ENCODE measurements at places on chromosomes 1 and 21.

DNA sequence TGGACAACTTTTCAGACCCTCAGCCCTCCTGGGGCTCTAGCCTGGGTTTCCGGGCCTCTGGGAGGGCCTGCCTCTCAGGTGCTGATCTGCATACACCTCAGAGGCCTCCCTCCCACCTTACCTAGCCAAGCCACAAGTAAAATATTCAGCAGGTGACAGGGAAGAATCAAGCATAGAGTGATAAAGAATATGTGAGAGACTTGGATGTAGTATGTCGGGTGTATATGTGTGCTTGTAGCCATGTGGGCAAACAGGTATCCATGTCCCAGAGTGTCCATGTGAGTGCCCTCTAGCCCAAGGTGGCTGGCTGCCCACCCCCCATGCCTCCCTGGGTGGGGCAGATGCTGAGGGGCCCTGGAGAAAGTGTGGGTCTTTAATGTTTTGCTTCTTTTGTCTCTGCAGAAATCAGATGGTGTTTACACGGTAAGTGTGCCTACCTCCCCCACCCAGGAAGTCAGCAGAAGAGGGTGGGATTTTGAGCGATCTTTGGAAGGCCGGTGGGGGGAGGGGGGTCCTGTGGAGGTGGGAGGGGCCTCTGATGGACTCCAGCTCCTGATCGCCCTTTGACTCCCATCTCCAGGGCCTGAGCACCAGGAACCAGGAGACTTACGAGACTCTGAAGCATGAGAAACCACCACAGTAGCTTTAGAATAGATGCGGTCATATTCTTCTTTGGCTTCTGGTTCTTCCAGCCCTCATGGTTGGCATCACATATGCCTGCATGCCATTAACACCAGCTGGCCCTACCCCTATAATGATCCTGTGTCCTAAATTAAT lies 3.4 kb downstream of the FCER1G start:
- no peak for DNase-seq

DNA sequence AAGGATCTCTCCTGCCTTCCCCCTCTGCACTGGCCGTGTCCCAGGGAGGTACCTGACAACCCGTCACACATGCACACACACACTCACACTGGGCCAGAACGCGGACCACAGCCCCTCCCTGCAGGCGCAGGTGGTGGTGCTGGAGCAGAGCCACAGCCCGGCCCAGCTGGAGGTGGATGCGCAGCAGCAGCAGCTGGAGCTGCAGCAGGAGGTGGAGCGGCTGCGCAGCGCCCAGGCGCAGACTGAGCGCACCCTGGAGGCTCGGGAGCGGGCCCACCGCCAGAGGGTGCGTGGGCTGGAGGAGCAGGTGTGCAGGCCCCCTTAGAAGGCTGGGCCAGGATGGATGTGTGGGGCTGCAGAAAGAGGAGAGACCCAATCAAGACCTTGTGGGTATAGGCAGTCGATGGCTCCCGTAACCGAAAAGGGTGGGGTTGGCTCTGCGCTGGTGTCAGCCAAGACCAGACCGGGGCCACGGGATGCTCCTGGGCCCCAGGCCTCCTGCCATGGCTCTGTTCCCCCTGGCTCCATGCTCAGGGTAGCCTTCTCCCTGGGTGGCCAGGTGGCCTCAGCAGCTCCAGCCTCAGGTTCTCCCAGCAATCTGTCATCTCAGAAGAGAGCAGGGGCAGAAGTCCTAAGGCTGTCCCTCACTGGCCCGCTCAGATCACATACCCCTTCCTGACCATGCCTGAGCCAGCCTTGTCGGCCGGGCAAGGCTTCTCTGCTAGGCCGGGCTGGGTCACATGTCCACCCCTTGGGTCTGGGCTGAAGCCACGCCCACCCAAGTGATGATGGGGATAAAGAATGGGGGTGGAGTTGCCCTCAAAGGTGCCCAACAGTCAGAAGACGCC lies 8.9 kb downstream of the MFAP2 start:
- DNase-seq = no peak

DNA sequence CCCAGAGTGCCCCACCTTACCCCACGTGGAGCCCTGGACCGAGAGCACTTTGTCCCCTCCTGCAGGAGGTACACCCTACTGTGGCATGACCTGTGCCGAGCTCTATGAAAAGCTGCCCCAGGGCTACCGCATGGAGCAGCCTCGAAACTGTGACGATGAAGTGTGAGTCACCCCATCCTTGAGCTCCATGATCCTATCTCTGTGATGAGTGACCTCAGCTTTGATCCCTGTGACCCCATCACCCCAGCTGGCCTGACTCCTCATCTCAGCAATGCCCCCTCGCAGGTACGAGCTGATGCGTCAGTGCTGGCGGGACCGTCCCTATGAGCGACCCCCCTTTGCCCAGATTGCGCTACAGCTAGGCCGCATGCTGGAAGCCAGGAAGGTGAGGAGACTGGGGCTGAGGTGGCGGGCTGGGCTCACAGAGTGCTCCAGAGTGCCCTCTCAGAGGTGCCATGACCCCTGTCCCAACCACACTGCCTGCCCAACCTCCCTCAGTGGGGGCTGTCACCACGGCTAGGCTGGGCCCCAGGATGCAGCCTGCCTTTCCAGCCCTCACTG lies 16.2 kb upstream of the MPL start:
- DNase-seq = no peak

- no peak for DNase-seq
These were observed 43.9 kb downstream of the SUSD4 start for GRCh38 chr1:223319905-223320580.

- peak; percentile 24 for DNase-seq
These were observed 137.8 kb downstream of the BARHL2 start for GRCh38 chr1:90579212-90579802.

GRCh38 chr1:47763591-47764171 lies 233.5 kb downstream of the TRABD2B start:
- DNase-seq = no peak

DNA sequence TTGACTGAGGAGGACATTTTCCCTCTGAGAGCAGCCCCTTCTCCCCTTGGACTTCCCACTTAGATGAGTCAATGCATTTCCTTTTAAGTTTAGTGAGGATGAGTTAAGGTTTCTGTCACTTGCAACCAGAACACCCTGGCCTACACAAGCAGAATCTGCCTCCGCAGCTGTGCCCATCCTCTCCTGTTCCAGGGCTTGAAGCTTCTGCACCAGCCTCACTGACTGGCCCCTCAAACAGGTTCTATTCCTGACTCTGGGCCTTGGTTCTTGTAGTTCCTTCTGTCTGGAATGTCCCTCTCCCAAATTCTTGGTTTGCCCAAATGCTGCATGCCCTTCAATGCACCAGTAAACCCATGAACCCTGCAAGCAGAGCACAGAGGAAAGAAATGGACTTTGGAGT lies 394.4 kb downstream of the PTPRU start:
- DNase-seq = no peak

DNA sequence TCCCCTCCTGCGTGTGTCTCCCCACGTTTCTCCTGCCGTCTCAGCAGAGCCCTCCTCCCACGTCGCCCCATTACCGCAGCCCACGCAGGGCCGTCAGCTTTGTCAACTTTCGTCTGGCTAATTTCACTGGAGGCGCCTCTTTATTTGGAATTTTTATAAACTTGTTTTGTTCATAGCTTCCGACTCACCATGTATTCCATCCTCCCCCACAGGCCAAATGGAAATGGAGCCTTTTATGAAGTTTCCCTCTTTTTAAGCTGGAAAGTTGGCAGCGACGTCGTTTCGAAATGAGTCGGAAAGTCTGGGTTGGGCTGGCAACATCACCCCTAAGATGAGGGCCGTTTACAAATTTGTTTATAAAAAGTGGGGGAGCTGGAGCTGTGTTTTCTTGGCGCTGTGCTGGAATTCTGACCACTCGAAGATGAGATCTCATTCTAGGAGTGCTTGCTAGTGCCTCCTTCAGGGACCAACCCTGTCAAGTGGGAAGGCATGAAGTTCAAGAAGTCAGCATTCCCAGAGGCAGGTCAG lies 23.7 kb upstream of the SLC45A1 start:
- no peak for DNase-seq

GRCh38 chr1:43337588-43337987 lies at the start of gene MPL:
Gene MPL, plus strand, starts transcription at chr1:43337818. Its CDS starts 31 bp downstream, at chr1:43337849.
- DNase-seq = no peak

DNA sequence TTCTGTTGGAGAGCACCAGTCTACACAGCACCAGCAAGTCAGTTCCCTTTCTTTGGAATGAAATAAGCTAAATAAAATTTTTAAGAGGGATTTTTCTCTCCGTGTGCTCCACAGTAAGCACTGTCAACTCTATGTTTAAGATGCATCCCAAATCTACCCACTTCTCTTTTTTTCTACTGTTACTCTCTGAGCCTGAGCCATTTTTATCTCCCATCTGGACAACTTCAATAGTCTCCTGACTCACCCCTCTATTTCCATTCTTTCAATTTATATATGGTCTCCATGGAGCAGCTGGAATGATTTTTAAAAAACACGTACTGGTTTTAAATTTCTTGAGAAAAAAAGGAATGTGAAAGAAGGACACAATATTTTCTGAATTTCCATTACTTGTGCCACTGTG lies 24.7 kb upstream of the CCT8 start:
- DNase-seq = no peak

- no peak for DNase-seq
These were observed 107.7 kb downstream of the AJAP1 start for GRCh38 chr1:4762146-4762545.

- DNase-seq = no peak
These were observed 18.6 kb upstream of the TRAPPC10 start for GRCh38 chr21:43993420-43993934.

GRCh38 chr1:247332623-247333361 lies 1.1 kb upstream of the ZNF496 start:
- no peak for DNase-seq

DNA sequence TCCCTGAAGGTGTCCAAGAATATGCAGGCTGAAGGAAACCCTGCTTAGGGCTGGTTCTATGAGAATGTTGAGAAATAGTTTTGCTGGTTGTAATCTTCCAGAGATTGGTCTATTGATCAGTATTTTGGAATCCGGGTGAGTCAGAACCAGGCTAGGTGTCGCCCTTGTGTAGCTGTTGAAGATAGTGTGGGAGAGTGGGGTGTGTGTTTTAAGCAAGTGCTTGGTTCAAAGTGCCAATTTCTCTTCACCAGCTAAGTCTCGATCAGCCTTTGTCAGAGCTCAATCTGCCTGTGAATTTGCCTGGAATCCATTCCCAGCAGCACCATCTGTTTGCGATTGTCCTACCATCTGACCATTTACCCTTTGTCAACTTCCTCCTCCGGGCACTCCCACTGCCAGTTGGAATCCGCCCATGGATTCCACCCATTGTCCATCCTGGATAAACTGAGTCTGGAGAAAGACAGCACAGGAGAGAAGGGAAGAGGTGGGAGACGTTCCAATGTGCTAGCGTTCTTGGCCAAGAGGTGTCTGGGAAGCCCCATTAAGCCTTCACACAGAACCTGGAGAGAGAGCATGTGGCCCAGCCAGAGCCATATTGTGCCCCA lies 59.4 kb upstream of the CYP2J2 start:
- no peak for DNase-seq

DNA sequence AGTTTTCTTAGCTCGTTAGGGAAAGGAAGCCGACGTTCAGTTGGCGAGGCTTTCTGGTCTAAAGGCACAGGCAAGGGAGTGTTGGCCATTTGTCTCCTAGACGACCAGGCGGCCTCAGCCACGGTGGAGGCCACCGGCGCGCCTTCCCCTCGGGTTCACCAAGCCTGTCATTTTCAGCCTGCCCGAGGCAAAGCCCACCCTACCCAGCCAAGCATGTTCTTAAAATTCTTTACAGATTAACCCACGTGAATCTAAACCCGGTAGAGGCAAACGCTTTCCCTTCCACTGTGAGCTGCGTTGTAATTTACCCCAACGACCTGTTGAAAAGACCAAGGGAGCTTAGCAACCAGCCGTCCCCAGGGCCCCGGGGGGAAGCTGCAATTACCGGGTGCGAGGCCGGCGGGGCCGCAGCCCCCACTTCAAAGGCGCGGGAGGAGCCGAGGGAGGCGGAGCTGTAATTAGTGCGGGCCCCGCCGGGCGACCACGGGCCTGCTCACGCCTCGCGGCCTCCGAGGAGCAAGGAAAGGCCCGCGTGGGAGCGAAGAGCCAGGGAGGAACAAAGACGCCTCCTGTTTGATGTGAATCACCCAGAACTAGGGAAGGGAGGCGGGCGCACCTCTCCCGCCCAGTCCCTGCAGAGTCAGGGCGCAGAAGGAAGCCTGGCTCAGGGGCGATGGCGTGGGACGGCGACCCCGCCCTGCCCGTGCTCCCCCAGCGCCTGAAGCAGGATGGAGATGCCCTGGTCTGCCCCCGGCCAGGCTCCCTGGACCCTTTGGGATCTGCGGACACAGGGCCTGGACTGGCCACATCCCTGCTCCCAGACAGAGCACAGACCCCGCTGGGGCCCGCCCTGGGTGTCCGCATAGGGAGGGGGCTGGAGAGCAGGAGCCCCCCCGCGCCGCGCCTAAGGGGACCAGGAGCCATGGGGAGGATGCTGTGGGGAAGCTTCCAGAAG lies 12.1 kb upstream of the TSPEAR start:
- no peak for DNase-seq

DNA sequence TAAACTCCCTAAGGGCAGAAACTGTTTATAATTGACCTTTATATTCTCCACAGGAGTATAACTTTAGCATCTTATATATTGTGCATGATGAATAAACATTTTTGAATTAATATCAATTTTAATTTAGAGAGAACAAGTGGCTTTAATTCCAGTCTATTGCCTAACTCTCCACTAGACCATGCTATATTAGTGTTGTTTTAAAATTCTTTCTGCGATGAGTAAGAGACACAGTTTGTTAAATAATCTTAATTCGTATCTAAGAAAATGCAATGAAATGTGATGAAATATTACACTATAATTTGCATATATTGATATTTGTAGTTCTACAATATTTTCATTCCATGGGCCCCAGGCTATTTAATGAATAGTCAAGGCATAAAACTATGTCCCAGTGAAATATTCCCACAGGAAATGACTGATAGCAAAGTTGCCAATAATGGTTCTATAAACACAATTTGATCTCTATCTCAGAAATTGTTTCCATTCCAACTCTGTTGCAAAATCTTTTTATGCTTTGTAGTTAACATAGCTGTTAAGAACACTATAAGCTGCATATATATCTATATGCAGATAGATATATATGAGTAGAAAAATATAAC lies 2.9 kb upstream of the SYDE2 start:
- DNase-seq = no peak

GRCh38 chr1:96338622-96339021 lies 383.0 kb upstream of the PTBP2 start:
- no peak for DNase-seq

- no peak for DNase-seq
These were observed 45.4 kb upstream of the ATP1B1 start for GRCh38 chr1:169060919-169061639.

DNA sequence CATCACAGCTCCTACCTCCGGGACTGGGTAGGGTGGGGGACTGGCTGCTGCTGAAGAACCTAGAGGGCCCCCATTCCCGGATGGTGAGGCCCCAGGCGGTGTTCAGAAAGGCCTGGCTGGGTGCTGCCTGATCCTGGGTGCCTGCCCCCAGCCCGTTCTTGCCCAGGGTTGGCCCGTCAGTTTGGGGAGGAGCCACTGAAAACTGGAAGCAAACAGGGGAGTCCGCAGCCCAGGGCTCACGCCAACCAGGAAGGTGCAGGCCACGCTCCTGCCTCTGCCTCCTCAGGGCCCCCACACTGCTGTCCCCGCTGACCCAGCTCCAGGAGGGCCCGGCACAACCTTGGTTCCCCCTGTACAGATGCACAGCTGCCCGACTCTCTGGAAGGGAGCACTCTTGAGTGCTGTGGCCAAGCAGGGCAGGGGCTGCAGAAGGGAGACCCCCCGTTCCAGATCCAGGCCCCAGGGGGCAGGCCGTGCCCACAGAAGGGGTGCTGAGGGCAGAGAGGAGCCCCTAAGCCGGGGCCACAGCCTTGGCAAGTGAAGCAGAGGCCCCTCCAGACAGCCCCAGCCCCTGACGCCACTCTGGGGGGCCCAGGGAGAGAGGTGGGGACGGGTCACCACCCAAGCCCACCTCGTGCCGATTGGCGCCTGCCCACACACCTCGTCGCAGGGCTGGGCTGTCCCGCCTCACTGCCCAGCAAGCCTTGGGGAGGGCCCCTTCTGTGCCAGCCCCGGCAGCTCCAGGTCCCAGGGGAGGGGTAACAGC lies 5.5 kb downstream of the C1QTNF12 start:
- DNase-seq = no peak

All from CD4-positive, alpha-beta T cell treated with Interleukin-6 at 100 ng/mL for 8 hours (primary cell).